ENCODE measurements at places on chromosomes 5 and 9. TPM values are rescaled to one million over a fixed set of nuclear protein-coding genes. Genes with fewer than 3 reads are reported as not detected.

The ACER2 gene
- total RNA-seq, result 3.0 TPM

The ENG gene
- total RNA-seq, result 6.1 TPM

The SAXO1 gene
- total RNA-seq, result not detected

The GOLM1 gene
- total RNA-seq, result 41.0 TPM

- no peak for DNase-seq
Measured at GRCh38 chr5:134100283-134101091, 14.0 kb upstream of the TCF7 start.

GRCh38 chr9:127123064-127123890 is 842 bp upstream of the ANGPTL2 start:
- peak; percentile 43 for DNase-seq

DNA sequence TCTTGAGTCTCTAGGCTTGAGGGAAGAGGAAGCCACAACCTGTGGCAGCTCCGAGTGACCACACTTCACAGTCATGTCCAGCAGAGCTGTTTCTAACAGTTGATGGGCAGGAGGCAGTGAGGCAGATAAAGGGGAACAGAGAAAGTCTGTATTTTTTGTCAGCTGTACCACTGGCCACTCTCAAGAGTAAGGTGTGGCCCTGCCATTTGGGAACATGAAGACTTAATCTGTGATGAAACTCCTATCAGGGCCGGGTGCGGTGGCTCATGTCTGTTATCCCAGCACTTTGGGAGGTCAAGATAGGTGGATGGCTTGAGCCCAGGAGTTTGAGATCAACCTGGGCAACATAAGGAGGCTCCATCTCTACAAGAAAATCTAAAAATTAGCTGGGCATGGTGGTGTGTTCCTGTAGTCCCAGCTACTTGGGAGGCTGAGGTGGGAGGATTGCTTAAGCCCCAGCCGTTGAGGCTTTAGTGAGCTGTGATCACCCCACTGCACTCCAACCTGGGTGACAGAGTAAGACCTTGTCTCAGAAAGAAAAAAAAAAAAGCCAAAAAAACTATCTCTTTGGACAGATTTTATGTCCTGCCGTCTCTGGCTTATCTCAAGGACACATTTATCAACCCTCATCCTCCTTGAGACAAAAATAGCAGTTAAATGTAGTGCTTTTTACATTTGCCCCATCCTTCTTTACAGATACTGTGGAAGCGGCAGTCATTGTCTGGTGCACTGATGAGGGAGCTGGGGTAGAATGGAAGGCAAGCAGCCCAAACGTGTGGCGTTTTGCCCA is 11.9 kb upstream of the COL15A1 start:
- no peak for DNase-seq

GRCh38 chr5:137583129-137583528 is 84.0 kb upstream of the SPOCK1 start:
- DNase-seq, result no peak

DNA sequence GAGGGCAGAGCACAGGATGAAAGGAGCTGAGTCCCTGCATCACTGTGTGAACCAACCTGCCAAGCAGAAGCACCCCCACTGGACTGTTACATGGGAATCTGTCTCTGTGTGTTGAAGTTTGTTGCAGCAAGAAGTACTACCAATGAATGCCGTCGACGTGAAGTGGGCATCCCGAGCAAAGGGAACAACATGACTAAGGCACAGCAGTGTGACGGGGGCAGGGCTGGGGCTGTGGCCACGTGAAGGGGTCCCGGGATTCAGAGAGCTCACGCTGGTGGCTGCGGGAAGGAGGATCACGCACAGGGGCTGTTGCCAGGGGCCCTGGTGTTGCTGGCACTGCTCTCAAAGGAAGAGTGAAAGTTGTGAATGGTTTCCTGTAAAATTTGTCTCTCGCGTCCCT is 27.5 kb upstream of the GABBR2 start:
- no peak for DNase-seq

DNA sequence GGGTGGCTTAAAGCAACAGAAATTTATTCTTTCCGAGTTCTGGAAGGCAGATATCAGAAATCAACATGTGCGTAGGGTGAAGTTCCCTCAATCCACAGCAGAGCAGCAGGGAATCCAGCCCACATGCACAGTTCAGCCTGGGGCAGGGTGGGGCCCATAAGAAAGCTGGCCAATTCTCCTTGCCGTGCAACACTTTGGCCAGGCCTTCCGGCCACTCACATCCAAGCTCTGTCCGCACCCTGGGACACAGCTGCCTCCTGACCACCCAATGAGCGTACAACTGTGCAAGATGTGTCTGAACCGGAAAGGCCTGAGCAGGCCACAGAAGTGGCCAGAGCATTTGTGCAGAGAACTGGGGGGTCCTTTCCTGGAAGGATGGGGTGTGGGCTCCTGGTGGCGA is 274.9 kb downstream of the GADD45G start:
- DNase-seq, result no peak

DNA sequence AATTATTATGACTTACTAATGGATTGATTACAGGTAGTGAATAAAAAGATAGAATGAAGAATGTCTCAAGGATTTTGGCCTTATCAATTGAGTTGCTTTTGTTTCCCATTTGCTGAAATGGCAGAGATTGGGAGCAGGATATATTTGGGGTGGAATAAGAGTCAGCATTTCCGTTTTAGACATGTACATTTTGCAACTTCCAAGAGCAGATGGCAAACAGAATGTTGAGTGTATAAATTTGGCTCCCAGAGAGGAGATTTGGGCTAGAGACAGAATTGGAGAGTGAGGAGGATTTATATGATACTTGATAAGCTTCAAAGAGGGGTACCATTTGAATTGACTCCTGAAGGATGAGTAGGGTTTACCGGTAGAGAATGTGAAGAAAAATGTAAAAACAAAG is 437.9 kb upstream of the PAPPA start:
- DNase-seq, result no peak

DNA sequence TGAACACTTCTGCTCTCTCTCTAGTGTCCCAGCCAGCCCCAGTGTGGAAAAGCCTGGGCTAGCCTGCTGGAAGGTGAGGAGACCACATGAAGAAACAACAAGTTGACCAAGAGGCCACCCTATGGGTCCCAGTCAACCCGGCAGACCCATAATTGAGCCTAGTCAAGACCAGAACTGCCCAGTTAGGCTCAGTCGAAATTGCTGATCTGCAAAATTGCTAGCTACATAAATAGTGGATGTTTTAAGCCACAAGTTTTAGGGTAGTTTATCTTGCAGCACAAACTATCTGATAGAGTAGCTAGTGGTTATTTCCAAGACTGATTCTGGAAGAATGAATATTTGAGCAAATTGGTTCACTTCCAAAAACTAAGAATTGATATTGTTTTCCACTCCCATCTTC is 82.3 kb upstream of the CCDC112 start:
- no peak for DNase-seq

DNA sequence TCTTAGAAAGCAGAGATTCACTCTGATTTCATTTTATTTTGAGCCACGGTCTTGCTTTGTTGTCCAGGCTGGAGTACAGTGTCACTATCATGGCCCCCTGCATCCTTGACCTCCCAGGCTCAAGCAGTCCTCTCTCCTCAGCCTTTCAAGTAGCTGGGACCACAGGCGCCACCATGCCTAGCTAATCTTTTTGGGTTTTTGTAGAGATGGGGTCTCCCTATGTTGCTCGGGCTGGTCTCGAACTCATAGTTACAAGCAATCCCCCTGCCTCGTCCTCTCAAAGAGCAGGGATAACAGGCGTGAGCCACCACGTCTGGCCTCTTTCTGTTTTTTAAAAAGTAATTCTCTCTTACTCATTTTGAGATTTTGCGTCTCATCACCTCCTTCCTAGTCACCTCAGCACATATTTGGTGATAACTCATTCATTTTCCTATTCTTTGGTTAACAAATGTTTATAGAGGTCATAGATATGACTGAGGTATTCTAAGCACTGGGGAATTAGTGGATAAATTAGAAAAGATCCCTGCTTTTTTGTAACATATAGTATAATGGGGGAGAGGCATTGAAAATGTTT is 10.8 kb upstream of the DCP2 start:
- DNase-seq, result no peak

DNA sequence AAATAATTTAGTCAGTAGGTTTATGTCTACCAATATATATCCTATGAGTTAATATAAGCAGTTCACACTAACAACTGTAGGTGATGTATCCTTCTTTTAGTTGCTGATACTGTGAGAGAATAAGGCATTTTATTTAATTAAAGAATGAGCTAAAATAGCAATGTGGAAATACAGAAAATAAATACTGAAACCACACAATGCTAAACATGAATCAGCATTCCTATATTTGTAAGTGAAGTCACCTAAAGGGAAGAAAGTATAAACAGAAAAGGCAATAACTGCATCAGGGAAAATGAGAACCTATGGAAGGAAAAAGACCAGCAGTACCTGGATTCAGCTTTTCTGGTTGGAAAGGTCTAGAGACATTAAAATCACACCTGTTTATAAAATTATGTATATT is 336.0 kb downstream of the PDE4D start:
- no peak for DNase-seq

GRCh38 chr9:20996809-20997208 is 34.6 kb downstream of the HACD4 start:
- no peak for DNase-seq

DNA sequence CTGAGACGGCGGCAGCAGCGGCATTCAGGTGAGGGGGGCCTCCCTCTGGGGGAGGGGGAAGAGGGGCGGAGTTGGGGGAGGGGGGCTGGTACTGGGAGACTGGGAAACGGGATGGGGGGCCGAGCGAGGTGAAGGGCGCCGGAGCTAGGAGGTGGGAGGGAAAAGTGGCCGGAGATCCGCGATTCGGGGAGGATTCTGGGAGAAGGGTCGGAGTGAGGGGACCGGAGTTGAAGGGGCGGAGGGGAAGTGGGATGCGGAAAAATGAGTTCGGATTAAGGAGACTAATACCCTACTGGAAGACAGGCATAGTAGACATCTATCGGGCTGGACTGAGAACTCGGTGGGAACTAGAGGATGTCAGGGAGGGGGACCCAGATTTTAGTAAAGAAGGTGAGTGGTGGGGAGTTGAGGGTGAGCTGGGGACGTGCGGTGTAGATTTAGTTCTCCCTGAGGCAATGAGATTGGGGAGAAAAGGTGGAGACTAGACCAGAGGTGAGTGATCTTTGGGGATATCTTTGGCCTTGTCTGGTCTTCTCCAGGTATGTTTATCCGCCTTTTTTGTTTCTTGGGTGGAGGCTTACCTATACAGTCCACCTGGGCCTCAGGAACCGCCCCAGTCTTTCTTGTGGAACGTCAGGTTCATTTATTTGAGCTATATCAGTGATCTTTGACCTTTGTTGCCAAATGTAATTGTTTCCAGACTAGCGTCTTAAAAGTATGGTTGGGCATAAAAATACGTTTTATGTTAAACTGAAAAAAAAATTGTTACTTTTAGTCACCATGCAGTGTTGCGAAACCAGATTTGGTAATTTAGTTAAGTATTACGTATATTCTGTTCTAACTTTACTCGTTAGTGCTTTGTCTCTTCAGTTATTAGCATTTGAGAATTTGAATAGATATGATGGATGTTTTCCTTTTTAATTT is 632 bp downstream of the UBAP1 start:
- peak; percentile 61 for DNase-seq

DNA sequence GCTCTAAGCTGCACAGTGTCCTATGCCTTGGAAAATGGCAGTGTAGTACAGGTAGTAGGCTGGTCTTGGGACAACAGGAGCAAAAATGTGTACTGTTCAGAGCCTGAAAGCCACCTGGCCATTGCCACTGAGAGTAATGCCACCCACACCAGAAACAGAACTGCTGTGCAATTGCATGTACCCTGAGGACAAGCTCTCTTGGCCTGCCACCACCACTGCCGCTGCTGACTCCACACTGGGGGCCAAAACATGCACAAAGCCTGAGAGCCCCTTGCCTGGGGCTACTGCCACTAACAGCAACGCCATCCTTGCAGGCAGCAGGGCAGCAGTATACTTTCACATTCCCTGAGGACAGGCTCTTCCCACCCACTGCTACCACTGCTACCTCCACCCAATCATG is 251.9 kb upstream of the CDH12 start:
- DNase-seq, result no peak

DNA sequence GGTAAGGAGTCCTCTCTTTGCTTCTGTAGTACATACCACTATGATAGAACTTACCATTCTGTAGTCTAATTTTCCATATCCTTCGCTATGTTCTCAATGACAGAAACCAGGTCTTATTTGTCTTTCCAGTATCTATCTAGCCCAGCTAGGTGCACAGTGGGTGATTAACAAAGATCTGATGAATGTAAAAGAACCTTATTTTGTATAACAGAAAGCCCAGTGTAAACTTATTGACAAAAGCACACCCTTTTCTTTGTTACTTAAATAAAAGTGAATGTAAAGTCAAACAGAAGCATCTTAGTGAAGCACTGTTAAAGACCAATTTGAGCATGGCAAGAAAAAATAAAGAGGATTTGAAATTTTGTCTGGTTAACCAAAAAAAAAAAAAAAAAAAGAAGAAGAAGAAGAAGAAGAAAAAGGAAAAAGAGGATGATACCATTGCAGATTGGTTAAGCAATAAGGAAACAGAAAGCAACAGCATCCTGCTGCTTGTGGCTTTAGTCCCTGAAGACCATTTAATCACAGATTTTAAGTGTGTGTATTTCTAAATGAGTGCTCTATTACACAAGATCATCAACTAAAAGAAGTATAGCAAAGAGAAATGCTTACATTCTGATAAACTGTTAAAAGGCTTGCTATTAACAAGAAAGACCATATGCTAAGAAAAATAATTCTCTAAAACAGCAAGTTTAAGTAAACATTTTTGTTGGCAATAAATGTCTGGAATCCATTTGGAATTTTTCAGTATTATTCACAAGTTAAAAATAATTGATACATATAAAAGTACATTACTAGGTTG is 21.2 kb downstream of the MEGF9 start:
- no peak for DNase-seq

DNA sequence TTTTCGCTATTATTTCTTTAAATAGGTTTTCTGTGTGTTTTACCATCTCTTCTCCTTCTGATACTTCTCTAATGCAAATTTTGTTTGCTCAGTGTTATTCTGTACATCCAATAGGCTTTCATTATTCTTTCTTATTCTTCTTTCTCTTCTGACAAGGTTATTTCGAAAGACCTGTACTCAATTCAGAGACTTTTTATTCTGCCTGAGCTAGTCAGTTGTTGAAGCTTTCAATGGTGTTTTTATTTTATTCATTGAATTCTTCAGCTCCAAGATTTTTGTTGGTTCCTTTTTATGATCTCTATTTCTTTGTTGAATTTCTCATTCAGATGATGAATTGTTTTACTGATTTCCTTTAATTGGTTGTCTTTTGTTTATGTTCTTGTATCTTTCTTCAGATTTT is 706.2 kb downstream of the NR2F1-AS1 start:
- DNase-seq, result no peak

Measured in HT-29 (cell line).